Pulmonary artery endothelial cell (primary cell): ENCODE measurements at places on chromosomes 2 and 18. TPM values are rescaled to one million over a fixed set of nuclear protein-coding genes. Genes with fewer than 3 reads are reported as not detected.

SPATA3 gene
- not detected in 2 replicates for total RNA-seq

NXPH2 gene
- not detected in 2 replicates for total RNA-seq

LCT gene
- not detected in 2 replicates for total RNA-seq

EMILIN1 gene
- total RNA-seq, result 13.8 and 21.6 TPM in 2 replicates

RETSAT gene
- total RNA-seq, result 36.3 and 67.8 TPM in 2 replicates

ANKRD29 gene
- total RNA-seq, result 0.32 and 0.46 TPM in 2 replicates

SGPP2 gene
- total RNA-seq, result not detected in 2 replicates

APLF gene
- 4.2 and 4.8 TPM in 2 replicates for total RNA-seq
